ENCODE measurements at places on chromosomes 6 and 20.
A peak's percentile ranks its signal among the peaks of the same experiment; 100 is the strongest.

GRCh38 chr6:138194287-138194686 is 24.0 kb downstream of the PBOV1 start:
- DNase-seq: no peak

- no peak for DNase-seq
Measured at GRCh38 chr20:37611346-37611745, 82.5 kb upstream of the CTNNBL1 start.

DNA sequence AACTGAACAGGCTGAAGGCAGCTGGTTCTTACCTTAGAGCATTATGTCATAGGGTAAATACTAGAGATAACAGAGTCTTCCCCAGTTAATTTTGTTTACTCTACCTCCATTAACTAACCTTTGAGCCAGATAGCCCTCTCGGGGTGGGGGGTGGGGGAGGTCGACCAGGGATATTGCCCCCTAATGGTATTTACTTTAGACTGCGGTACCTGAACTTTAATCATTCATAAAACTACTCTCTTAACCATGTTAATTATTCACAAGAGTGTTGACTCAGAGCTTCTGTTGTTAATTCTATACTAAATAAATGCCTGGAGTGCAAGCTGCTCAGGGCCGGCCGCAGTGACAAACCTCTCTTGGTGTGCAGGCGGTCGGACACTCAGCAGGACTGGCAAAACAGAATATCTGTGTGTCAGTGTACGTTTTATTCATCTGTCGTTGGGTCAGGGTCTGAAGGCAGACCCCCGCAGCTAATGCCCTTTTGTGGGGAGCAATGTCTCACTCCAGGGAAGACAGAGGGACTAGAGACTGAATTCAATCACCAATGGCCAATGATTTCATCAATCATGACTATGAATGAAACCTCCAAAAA is 152.4 kb upstream of the COL21A1 start:
- no peak for DNase-seq

- DNase-seq: no peak
Measured at GRCh38 chr6:11403035-11403601, 134.4 kb upstream of the TMEM170B start.

DNA sequence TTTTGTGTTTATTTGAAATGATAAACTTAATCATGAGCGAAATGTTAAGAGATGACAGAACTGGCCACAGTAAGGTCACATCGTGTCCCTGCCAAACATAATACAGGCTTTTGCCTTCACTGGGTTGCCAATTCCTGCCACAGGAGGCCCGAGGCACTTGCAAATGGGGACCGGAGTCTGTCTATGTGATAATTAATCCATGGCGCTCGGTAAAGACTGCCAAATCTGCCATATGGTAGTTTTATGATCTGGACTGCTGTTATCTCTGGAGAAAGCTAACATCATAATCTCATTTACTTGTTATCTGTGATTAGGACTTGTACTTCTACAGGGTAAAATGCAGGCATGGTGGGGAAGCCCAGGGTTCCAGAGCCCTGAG is 170.5 kb upstream of the TSHZ2 start:
- DNase-seq: no peak

DNA sequence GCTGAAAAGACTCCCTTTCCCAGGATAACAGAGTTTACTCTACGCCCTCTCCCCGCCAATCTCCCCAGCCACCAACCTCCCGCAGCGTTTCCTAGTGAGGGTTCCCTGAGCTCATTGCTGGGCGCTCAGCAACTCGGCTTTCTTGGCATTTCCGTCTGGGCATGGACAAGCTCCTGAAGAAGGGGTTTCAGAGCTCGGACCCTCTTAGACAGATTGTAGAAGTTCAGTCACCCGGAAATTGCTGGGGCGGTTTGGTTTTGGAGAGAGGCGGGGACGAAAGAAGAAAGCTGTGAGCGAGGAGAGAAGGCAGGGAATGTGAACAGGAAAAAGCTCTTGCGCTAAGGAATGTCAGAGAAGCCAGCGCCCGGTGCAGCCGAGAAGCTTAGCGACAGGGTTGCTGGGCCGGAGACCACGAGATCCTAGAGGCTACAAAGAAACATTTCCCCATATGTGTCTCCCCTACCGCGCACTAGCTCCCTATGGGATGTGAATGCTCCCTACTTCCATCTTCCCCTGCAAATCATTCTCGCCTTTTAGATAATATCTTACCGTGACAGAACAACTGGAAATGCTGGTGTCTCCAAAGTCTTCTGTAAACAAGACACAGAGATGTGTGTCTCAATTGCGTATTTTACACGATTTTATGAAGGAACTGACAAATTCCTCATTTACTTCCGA is 15.8 kb downstream of the POM121L2 start:
- no peak for DNase-seq

DNA sequence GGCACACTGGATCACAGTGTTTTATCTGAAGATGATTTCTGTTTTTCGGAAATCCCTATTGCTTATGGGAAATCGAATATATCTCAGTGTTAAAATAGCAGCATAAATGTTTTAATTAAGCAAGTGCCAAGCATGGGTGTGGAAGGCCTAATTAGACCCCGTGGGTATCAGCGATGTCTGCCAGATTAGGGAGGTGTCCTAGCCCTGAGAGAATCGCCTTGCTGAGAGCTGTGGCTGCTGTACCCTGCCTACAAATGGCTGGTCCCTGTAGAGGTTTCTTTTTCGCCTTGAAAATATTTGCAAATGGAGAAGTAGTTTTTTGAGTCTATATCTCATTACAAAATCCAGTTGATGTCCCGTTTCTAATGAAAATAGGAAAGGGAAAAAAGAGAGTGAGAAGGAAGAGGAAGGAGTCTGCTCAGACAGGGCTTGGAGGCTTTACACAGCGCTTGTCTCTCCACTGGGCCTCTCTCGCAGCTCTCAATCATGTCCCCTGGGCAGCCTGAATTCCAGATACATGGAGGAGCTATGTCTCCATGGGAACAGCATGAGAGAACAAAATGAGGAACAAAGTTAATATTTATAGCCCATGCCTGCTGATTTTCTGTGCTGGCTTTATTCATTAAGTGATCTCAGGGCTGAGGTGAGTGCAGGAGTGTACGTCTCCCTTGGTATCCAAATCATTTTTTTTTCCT is 35.2 kb upstream of the BCLAF1 start:
- DNase-seq: no peak

- DNase-seq: no peak
Measured at GRCh38 chr6:134683783-134684422, 266.0 kb downstream of the ALDH8A1 start.

DNA sequence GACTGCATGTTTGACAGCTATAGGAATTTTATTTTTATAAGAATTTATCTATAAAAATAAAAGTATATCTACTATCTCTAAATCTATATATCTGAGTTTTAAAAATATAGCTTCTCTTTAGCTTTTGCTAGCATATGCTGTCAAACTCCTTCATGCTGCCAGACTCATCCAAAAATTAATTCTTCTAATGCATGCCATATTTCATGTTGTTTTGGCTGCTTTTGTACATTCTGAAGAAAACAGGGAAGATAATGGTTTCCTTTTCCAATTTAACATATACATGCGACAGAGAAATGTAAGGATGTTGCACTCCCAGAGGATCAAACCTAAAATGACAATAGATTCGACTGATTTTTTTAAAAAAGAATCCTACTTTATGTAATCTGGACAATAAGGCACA is 577.2 kb upstream of the FLRT3 start:
- no peak for DNase-seq

DNA sequence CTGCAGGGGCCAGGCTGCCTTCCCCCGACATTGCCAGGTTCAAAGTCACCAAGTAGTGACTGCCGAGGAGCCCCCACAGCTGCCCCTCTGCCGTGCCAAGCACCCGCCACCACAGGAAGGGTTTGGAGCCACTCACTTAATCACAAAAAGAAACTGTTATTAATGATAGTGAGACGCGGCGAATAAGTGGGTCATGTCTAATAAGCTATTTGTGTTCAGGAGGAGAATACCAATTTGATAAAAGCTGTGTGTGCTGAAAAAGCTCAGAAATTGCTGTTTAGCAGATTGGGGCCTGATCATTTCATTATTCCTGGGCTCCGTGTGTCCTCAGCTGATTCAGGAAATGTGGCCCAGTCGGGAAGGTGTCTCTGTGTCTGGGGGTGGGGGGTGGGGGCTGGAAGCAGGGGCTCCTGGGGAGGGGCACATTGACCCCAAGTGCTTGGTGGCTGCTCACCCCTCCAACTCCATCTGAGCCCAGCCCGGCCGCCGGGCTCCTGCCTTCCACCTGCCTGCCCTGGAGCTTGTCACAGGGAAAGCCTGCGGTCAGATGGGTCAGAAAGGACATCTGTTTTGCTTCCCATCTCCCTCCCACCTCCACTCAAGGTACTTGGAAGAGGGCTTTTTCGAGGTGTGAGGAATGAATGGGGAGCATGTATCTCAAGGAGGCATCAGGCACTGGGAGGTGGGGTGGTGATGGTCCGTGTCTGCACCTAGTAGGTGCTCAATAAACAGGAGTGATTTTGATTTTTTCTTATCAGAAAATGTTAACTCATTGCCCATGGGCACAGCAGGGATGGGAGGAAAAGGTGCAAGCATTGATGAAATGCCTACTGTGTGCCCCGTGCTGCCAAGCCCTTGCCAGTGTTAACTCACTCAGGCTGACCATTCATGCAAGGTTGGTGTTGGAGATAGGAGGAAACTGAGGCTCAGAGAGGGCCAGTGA is 3.0 kb downstream of the VSTM2L start:
- DNase-seq: no peak

DNA sequence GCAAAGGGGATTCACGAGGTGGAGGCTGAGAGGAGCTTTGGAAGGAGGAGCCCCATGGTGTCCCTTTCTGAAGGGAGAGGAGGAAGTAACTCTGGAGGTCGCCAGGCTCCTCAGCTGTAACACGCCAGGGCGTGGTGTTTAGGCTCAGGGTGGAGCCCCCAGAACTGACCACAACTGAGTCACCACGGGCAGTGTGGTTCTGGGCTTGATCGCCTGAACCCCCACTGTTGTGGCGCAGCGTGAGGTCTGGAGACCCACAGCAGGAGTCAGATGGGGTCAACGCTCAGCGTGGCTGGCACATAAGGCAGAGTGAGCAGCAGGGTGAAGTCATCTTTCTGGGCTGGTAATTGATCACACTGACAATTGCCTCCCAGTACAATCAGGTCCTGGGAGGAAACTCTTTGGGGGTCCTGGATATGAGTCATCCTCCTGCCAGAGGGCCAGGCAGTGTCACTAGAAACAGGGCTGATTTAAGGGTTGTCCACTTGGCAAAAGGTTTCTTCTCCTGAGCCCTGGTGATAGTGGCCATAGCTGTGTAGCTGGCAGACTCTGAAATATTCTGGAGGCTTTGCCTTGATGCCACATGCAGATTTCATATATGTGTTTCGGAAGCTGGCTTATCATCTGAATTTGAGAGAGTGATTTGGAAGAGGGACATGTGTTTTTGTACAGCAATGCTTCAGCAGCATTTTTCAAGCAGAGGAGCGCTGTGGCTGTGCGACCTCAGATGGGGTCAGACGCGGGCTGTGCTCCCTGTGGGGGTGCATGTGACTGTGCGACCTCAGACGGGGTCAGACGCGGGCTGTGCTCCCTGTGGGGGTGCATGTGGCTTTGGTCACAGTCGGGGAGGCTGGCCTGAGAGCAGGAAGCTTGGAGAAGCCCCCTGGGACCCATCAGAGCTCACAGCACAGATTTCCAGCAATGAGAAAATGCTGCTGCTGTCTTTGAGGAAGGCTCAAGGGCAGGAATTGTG is 50.0 kb downstream of the SYNJ2 start:
- DNase-seq: peak; percentile 41

All from activated CD4-positive, alpha-beta T cell treated with anti-CD3 and anti-CD28 coated beads, Interleukin-2, Interleukin-6, amounts not matched to agents 100 ng/mL and 50 ng/mL, durations not matched to agents 16 hours and 8 hours (primary cell).